ENCODE measurements at places on chromosomes 11 and 22.

- DNase-seq, result no peak
Observed at GRCh38 chr11:93520726-93521509, 22.3 kb downstream of the SMCO4 start.

GRCh38 chr11:20712912-20713311 lies 43.5 kb downstream of the NELL1 start:
- no peak for DNase-seq

GRCh38 chr11:112115386-112115785 lies 28.7 kb downstream of the SDHD start:
- DNase-seq, result no peak

DNA sequence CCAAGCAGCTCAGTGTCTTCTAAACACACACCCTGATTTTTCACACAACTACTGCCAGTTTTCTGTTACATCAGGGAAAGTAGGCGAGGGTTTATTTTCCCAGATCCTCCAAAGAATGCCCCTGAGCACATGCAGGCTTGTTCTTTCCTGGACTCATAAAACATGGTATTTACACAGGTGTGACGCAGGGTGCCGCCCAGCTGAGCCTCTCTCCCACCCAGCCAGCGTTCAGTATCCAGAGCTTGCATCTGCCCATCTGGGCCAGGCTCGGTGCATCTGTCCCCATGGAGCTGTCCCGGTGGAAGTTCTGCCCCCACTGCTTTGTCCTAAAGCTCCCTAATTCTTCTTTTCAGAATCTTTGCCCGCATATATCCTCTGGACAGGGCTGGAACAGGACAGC lies 44.8 kb upstream of the ISX start:
- DNase-seq, result no peak

GRCh38 chr22:36334081-36334820 lies 53.5 kb downstream of the MYH9 start:
- no peak for DNase-seq

DNA sequence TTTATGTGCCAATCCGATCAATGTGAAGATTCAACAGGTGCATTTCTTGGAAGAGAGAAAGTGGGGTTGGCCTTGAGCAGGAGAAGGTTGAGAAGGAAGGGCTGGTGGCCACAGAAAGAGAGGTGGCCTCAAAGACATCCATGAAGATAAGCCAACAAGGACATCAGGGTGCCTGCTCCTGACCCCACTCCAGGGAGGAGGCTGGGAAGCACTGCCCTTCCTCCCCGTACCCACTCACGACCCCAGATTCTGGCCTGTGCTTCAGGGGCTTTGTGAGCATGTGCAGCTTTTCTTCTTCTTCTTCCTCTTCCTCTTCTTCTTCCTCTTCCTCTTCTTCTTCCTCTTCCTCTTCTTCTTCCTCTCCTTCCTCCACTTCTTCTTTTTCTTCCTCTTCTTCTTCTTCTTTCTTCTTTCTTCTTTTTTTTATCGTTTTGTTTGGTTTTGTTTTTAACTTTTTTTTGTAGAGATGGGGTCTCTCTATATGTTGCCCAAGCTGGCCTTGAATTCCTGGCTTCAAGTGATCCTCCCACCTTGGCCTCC lies 30.3 kb downstream of the DKK3 start:
- DNase-seq, result no peak

- DNase-seq, result no peak
Observed at GRCh38 chr11:19370100-19370861, 129.5 kb upstream of the E2F8 start.

Measured in activated CD4-positive, alpha-beta T cell treated with anti-CD3 and anti-CD28 coated beads for 24 hours (primary cell).